Activated CD8-positive, alpha-beta T cell treated with anti-CD3 and anti-CD28 coated beads, Interleukin-2, amount 10 ng/mL, durations not matched to agents 7 days and 5 days (primary cell): ENCODE measurements at places on chromosomes 2 and 18.

- no peak overlapping the region for H3K27ac ChIP-seq
- H3K36me3 ChIP-seq, result peaks cover 3% of the 10 kb centered on the region
- H3K4me1 ChIP-seq, result no peaks in the 10 kb centered on the region
- no peak overlapping the region for H3K4me3 ChIP-seq
- no peaks in the 10 kb centered on the region for H3K27me3 ChIP-seq
- no peak for DNase-seq
Measured at GRCh38 chr2:100406120-100406508, 11.4 kb downstream of the CHST10 start.

DNA sequence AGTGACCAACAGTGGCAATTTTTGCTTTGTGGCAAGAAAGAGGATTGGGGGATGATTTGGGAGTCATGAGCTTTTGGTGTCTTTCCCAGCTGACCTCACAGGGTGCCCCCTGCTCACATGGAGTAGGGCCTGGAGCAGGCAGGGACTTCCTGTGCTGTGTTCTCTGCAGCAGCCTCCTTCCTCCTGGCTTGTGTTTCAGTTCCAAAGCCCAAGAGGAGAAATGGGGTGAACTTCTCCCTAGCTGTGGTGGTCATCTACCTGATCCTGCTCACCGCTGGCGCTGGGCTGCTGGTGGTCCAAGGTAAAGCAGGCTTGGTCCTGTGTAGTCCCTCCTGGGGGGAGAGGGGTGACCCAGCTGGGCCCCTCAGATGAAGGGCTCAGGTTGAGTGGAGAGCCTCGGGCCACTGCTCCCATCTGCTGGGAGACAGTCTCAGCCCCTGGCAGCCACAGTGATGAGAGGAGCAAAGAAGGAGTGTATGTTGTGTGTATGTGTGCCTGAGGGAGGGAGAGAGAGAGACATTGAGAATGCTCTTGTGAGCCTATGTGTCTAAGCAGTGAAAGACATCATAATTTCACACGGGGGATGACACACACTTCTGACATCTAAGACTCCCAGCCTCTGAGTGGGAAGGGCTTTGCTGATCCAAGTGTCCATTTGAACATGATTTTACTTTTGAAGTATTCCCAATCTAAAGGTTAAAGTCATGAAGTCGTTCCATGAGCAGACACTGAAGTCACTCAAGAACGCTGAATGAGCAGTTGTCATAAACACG, 27.2 kb downstream of the MARCO start:
- H3K36me3 ChIP-seq, result no peaks in the 10 kb centered on the region
- no peaks in the 10 kb centered on the region for H3K4me1 ChIP-seq
- no peak overlapping the region for H3K27ac ChIP-seq
- peaks cover 4% of the 10 kb centered on the region for H3K27me3 ChIP-seq
- no peak for DNase-seq
- H3K4me3 ChIP-seq, result no peak overlapping the region

DNA sequence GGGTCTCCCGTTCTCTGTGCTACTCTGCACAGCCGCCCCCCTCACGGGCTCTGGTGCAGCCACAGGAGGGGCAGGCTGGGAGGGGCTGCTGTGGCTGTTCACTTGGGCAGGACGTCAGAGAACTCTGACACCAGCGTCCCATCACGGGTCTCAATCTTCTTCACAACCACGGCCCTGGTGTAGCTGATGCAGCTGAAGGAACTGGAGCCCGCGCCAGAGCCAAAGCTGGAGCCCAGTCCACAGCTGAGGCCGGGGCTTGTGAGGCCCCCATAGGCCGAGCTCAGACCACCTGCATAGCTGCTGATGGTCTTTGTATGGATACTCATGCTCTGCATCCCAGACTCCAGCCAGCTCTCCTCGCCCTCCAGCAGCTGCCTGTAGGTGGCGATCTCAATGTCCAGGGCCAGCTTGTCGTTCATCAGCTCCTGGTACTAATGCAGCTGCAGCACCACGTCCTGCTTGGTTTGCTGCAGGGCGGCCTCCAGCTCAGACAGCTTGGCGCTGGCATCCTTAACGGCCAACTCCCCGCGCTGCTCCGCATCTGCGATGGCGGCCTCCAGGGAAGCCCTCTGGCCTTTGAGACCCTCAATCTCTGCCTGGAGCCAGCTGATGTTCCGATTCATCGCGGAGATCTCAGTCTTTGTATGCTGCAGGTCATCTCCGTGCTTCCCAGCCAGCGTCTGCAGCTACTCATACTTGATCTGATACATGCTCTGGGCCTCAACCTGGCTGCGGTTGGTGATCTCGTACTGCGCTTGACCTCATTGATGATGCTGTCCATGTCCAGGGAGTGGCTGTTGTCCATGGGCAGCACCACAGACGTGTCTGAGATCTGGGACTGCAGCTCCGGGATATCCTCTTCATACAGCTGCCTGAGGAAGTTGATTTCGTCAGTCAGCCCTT, 7.4 kb upstream of the DUSP19 start:
- H3K27ac ChIP-seq, result no peak overlapping the region
- H3K36me3 ChIP-seq, result no peaks in the 10 kb centered on the region
- H3K4me3 ChIP-seq, result no peak overlapping the region
- H3K27me3 ChIP-seq, result peaks cover 7% of the 10 kb centered on the region
- H3K4me1 ChIP-seq, result no peaks in the 10 kb centered on the region

DNA sequence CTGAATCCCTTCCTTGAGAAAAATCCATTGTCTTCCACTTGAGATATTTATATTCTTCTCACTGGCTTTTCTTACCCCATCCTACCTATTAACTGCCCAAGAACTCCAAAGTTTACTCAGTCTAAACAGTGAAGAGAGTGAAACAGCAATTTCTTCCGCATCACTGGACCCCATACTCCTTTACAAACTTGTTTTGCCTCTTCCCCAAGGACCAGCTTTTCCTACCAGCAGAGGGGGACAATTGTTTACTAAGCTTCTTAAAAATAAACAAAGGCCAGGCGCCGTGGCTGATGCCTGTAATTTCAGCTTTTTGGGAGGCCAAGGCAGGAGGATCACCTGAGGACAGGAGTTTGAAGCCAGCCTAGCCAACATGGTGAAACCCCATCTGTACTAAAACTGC, 52.0 kb downstream of the LRATD1 start:
- H3K27me3 ChIP-seq, result no peaks in the 10 kb centered on the region
- H3K4me3 ChIP-seq, result no peak overlapping the region
- DNase-seq, result no peak
- H3K27ac ChIP-seq, result no peak overlapping the region

DNA sequence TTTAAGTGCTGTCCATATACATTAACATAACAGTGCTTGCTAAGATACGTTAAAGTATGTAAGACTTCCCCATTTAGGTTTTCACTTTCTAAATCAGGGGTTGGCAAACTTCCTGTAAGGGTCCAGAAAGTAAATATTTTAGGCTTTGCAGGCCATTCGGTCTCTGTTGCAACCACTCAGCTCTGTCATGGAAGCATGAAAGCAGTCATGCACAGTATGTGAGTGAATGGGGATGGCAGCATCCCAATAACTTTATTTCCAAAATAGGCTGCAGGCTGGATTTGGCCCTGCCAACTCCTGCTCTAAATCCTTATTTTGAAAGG, 128.7 kb downstream of the PLA2R1 start:
- H3K27ac ChIP-seq, result no peak overlapping the region
- peaks cover 7% of the 10 kb centered on the region for H3K27me3 ChIP-seq
- H3K4me3 ChIP-seq, result no peak overlapping the region
